Glutamatergic neuron (in vitro differentiated cells): ENCODE measurements at places on chromosomes 11 and 22. TPM values are rescaled to one million over a fixed set of nuclear protein-coding genes. Genes with fewer than 3 reads are reported as not detected.

CHKA gene
- 74.1 TPM for total RNA-seq

TRIM5 gene
- total RNA-seq = 2.6 TPM

DNA sequence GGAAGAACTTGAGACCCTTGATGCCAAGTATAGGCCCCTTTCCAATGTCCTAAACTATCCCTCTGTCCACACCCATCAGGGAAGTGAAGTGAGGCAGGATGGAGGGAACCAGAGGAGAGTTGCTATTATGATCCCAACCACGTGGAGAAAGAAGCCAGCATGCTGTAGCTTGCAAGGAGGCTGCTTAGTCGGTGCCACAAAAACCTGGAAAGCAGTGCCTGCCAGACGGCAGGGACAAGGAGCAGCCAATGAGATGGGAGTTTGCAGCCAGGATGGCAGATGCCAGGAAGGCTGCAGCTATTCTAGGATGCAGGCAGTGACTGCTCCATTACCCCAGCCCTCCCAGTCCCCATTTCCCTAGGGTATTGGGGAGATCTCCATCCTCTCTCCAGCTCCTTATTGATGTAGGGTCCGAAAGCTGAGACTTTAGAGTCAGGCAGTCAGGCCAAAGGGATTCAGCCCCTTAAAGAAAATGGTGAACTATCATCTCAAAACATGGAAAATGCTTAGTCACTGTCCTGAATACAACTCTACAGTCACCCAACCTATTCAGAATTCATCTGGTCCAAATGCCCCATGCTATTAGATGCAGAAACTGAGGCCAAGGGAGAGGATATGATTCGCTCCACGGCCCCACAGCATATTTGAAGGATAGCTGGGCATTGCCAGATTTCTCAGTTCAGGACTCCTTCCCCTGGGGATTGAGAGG, 18.4 kb upstream of the LRRC55 start:
- peaks cover 30% of the 10 kb centered on the region for H3K4me1 ChIP-seq
- H3K27me3 ChIP-seq = peaks cover 4% of the 10 kb centered on the region
- no peak overlapping the region for H3K4me3 ChIP-seq
- no peak overlapping the region for H3K27ac ChIP-seq

DNA sequence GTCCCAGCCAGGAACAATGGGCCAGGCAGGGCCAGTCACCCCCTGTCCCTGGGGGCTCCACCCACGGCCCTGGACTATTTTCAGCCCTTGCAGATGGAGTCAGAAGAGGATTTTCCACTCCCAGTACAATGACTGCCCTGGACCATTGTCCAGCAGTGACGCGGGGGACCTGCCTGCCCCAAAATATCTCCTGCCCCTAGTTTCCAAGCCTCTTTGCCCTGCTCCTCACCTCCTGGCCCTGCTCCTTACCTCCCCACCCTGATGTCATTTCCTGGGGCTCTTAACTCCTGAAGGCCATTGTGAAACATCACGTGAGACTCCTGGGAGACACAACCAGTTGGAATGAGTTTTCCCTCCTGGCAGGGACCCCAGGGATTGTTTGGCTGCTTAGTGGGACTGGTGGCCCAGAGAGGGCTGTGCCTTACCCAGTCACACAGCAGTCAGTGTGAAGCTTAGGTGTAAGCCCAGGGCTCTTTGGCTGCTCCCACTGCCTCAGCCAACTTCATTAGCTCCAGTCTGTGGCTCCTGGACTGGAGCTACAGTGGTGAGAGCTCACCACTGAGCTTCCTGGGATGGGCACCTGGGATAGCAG, 22.2 kb downstream of the P2RY2 start:
- no peaks in the 10 kb centered on the region for H3K36me3 ChIP-seq
- H3K4me1 ChIP-seq = peaks cover 4% of the 10 kb centered on the region
- no peak overlapping the region for H3K27ac ChIP-seq
- no peak overlapping the region for H3K4me3 ChIP-seq
- H3K27me3 ChIP-seq = peaks cover 4% of the 10 kb centered on the region

GRCh38 chr11:128615076-128615475, 27.7 kb upstream of the ETS1 start:
- no peak overlapping the region for H3K27ac ChIP-seq
- H3K4me1 ChIP-seq = peaks cover 8% of the 10 kb centered on the region
- H3K36me3 ChIP-seq = no peaks in the 10 kb centered on the region
- no peak for DNase-seq
- H3K4me3 ChIP-seq = no peak overlapping the region

NXPE4 gene
- total RNA-seq = not detected

DNA sequence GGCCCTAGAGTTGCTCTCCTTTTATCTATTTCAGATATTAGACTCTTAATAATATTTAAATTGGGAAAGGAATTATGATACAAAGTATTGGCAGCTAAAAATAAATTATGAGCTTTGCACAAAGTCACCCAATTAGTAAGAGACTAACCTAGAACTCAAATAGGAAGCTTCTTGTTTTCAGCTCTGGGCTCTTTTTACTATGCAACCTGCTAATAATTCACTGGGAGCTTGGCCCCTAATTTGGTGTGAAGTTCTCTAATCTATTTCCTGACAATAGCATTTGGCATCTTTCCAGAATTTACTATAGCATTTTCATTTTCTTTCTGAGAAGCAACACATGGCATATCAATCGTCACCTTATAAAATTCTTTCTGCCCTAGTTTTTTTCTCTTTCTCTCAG, 727.7 kb upstream of the ANO5 start:
- no peaks in the 10 kb centered on the region for H3K36me3 ChIP-seq
- no peak overlapping the region for H3K4me3 ChIP-seq
- DNase-seq = no peak
- H3K27me3 ChIP-seq = no peaks in the 10 kb centered on the region

- H3K27ac ChIP-seq = no peak overlapping the region
- DNase-seq = no peak
- no peaks in the 10 kb centered on the region for H3K36me3 ChIP-seq
- no peaks in the 10 kb centered on the region for H3K27me3 ChIP-seq
- no peaks in the 10 kb centered on the region for H3K4me1 ChIP-seq
- no peak overlapping the region for H3K4me3 ChIP-seq
Observed at GRCh38 chr11:85279267-85279666, 347.9 kb downstream of the DLG2 start.
